ENCODE measurements at places on chromosomes 4 and X.
A peak's percentile ranks its signal among the peaks of the same experiment; 100 is the strongest.

DNA sequence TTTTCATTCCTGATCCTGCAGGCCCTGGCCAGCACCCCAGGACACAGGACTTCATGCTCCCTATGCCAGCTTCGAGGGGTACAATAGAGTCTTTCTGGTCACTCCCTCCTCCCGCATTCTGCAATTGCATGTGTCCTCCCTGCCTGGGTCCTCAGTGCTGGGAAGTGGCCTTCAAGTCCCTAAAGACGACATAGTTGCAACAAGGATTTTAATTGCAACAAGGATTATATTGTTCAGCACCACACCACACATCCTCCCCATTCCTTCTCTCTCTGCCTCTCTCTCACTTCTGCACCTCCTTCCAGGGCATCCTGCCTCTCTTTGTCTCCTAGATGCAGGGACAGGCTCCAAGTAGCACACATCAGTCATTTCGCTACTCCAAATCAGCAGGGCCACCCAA lies 25.5 kb downstream of the SCD5 start:
- DNase-seq = no peak

DNA sequence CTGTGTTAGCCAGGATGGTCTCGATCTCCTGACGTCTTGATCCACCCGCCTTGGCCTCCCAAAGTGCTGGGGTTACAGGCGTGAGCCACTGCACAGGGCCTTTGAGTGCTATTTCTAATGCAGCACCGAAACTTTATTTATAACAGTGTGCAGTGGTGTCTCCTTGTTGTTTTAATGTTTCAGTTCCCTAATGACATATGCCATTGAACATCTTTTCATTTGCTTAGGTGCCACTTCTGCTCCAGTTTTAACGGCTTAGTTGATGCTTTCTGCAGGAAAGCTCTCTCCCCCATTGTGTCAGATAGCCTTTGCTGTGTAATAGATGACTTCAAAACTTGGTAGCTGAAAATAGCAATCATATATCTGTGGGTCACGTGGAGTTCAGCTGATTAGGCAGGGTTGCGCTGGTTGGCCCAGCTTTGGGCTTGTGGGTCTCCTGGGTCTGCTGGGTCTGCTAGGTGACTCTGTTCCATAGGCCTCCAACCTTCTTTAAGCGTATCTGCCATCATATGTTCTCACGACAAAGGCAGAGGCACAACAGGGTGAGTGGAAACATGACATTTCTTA lies 76.4 kb upstream of the SHISA3 start:
- DNase-seq = no peak

GRCh38 chr4:170231377-170231776 lies 141.6 kb upstream of the AADAT start:
- DNase-seq = no peak

GRCh38 chrX:151776181-151776731 lies 41.7 kb downstream of the CNGA2 start:
- DNase-seq = no peak

DNA sequence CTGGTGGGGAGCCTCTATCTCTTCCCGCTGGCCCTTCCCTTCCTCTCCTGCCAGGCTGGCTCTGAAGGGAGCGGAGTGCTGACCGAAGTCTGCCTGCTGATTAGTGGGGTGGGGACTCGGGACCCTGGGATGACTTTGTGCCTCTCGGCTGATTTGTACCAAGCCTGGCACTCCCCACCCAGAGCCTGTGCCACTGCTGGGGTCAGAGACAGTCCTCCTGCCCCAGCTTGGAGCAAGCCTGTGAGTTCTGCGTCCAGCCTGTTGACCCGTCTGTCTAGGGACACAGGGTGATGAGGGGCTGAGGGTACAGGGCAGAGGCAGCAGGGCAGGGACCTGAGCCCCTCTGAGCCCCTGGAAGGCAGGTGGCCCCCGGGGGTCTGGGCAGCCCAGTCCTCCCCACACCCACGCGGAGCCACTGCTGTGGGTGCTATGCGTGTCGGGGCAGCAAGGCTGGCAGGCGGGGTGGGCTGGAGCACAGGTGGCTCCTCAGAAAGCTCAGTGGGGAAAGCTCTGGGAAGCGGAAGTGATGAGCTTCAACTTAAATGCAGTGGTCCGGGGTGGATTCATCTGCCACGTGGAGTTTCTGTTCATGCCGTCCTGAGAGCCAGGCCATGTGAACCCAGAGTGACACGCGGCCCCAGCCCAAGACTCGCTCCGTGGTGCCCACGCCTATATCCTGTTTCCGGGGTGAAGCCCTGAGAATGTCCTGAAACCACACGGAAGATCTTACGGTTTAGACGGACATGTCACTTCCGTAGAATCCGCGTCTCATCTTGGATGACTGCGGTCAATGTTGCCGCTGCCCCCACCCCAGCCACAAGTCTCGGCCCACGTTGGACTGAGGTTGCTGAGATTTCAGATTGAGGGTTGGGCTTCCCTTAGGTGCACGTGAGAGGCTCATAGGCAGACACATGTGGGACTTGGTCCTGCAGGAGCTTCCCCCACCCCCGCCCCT lies 21.1 kb upstream of the UVSSA start:
- no peak for DNase-seq

- DNase-seq = no peak
Observed at GRCh38 chrX:140672840-140673731, 36.5 kb upstream of the LINC00632 start.

- no peak for DNase-seq
Observed at GRCh38 chr4:138507522-138507921, 265.4 kb upstream of the SLC7A11 start.

DNA sequence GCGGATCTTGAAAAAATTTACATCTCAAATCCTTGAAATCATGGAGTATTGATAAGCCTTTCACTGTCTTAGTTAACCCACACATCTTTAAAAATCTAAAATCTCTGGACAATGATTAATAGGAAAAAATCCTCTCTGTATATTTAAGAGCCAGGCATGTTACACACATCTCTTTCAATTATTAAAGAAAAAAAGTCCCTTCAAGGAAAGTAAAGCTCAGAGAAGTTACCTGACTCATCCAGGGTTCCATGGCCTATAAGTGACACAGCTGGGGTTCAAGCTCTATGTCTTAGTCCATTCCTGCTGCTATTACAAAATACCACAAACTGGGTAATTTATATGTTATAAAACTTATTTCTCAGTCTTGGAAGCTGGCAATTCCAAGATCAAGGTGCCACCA lies 14.2 kb upstream of the FGF16 start:
- no peak for DNase-seq

- DNase-seq = no peak
Observed at GRCh38 chr4:2049811-2050210, 9.3 kb upstream of the NAT8L start.

- DNase-seq = no peak
Observed at GRCh38 chr4:104859601-104860237, 287.0 kb upstream of the TET2 start.

- DNase-seq = no peak
Observed at GRCh38 chrX:10526451-10526850, 93.9 kb downstream of the MID1 start.

DNA sequence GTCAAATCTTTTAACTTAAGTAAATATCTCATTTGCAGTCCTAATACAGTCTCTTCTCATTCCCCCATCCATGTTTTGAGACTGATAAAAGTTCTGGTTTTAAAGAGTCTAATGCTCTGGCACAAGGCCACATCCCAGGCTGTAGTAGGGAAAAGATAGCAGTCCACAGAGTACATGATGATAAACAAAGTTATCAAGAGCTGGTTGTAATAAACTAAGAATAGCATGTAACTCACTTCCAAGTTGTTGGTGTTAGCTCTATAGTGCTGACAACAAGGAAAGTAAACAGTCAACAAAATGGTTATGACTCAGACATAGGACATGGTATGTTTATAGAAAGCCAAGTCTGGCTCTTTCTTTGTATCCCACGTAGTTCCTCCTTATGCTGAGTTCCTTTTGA lies 21.8 kb upstream of the AREG start:
- peak; percentile 75 for DNase-seq

DNA sequence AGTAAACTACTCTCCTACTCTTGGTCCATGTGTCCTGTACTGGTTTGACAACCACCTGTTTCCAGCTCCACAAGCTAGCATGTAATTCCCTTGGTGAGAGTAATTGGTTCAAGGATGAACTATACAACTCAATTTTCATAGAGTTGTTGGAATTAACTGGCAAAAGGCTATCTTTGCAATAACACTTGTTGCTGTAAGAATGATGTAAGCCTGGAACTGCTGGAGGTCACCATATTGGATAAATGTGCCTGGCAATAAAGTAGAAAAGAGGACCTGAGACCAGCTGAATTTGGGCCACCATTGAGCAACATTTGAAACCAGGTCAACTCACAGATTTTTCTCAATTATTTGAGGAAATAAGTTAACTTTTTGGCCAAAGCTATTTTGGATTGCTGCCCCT lies 175.5 kb downstream of the CAMK2D start:
- no peak for DNase-seq

GRCh38 chr4:127000110-127000509 lies 632.6 kb upstream of the INTU start:
- DNase-seq = no peak

DNA sequence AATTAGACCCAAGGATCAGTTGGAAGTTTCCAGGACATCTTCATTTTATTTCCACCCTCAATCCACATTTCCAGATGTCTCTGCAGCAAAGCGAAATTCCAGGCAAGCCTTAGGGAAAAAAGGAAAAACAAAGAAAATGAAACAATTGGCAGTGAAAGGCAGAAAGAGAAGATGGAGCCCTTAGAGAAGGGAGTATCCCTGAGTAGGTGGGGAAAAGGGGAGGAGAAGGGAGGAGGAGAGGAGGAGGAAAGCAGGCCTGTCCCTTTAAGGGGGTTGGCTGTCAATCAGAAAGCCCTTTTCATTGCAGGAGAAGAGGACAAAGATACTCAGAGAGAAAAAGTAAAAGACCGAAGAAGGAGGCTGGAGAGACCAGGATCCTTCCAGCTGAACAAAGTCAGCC lies at the start of gene PLP1:
Gene PLP1 (plus strand): TSS at position 295 of the 400 bp plus-strand sequence. CDS start 156 bp downstream, outside the sequence.
- no peak for DNase-seq

DNA sequence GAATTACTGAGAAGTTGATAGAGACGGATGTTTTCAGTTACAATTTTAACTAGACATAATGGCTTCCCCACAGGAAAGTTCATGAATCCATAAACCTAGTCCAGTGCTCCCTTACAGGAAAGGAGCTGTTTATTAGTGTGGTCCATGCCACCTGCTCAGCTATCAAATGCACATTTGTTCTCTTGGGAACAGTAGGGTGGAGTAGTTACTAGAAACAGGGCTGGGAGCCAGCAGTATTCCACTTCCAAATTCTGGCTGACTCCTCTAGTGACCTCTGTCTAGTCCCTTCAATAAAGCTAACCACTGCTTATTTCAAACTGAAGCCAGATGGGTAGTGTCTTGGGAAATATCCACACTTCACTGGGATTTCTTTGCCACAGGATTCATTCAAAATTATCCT lies 88.4 kb upstream of the TLL1 start:
- DNase-seq = no peak

GRCh38 chr4:57182132-57182874 lies 72.1 kb upstream of the IGFBP7 start:
- DNase-seq = peak; percentile 34

GRCh38 chr4:138310991-138311390 lies 68.8 kb upstream of the SLC7A11 start:
- no peak for DNase-seq

GRCh38 chr4:168696826-168697225 lies 200.0 kb downstream of the PALLD start:
- DNase-seq = no peak

DNA sequence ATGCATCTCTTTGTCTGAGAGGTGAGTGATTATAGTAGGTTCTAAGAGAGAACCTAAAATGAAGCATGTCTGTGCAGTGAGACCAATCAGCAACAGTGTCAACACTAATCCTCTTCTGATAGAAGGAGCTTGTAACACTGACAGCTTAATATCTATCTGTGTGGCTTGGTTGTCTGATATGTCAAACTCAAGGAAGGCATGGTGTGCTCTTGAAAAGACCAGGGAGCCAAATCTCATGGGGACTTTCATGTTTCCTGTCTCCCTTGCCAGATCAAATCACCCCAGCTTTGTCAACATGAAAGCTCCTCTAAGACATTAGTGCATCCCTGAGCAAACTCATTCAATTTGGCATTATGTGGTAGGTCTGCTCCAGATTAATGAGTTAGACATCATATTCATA lies 95.4 kb downstream of the ANOS1 start:
- no peak for DNase-seq

GRCh38 chr4:106095408-106095807 lies 200.1 kb downstream of the NPNT start:
- no peak for DNase-seq

DNA sequence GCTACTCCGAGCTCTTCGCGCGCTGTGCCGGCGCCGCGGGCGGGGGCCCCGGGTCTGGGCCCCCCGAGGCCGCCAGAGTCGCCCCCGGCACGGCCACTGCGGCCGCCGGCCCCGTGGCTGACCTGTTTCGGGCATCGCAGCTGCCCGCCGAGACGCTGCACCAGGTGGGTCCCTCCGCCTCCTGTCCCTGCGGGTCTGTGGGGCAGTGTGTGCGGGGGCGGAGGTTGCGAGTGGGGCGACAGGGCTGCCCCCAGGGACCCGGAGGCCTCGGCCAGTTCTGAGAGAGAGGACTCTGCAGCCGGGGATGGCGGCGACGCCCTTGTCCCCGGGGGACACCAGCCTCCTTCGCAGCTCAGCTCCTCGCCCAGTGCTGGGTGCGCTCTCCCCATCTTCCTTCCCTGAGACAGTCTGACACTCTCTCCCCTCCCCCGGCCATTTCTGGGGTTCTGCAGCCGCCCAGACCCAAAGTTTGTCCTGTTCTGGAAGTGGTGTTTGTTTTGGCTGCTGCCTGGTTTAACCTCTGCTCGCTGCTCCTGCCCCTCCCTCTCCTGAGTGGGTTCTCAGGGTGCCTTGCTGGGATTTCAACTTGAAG lies 609 bp downstream of the REPS2 start:
- DNase-seq = no peak

GRCh38 chrX:113539599-113540356 lies 699.1 kb upstream of the AMOT start:
- DNase-seq = no peak

- no peak for DNase-seq
Observed at GRCh38 chrX:13396924-13397323, 77.1 kb upstream of the ATXN3L start.

GRCh38 chr4:76296286-76296820 lies 10.2 kb upstream of the STBD1 start:
- DNase-seq = no peak

DNA sequence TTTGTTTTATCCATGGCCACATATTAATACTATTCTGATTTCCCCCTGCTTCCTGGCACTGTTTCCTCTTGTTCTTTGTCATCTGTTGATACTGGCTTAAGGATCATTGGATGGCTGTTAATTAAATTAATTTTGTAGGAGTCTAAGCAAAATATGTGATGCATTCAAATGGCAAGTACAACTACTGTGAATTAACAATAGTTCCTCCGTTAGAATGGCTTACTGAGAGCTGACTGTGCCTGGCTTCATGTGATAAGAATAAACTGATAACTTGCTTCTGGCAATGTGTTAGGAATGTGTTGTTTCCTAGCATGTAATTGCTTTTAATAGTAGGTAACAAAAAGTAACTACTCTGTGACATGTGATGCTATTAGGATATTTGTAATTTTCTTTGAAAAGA lies 98.5 kb downstream of the RPA4 start:
- no peak for DNase-seq

Data from H4 (cell line).